ENCODE measurements at places on chromosomes 3 and 15. TPM values are rescaled to one million over a fixed set of nuclear protein-coding genes. Genes with fewer than 3 reads are reported as not detected.

The FEZF2 gene
- 2.9 TPM for total RNA-seq

The FGF7 gene
- 2.1 TPM for total RNA-seq

The TMCO5A gene
- total RNA-seq = not detected

The KBTBD13 gene
- total RNA-seq = under 0.01 TPM

The SERINC4 gene
- 0.05 TPM for total RNA-seq

The CLEC3B gene
- 25.5 TPM for total RNA-seq

The CD96 gene
- total RNA-seq = 80.2 TPM

All from thymus (tissue), 14 donors.